ENCODE measurements at places on chromosomes 7 and 10.

GRCh38 chr7:36949711-36950600 lies 225.7 kb upstream of the AOAH start:
- DNase-seq = no peak

DNA sequence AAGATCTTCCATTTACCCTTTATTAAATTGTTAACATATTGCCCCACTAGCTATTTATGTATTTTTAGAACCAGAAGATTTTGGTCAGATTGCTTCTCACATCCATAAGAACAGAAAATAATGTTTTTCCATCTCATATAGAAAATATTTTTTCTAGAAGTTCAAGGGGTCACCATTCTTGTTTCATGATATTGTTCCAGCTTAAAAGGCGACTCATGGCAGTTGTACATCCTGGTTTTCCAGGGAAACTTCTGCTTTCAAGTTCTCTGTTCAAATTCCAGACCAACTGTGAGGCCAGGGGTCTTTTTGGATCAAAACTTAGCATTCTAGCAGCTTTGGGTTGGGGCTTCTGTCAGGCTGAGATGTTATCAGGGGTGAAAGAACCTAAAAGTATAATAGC lies 84.4 kb downstream of the LRRC4 start:
- DNase-seq = no peak

GRCh38 chr10:13973742-13974141 lies 357.0 kb downstream of the FRMD4A start:
- no peak for DNase-seq

GRCh38 chr10:132130286-132131265 lies 56.2 kb upstream of the DPYSL4 start:
- no peak for DNase-seq

DNA sequence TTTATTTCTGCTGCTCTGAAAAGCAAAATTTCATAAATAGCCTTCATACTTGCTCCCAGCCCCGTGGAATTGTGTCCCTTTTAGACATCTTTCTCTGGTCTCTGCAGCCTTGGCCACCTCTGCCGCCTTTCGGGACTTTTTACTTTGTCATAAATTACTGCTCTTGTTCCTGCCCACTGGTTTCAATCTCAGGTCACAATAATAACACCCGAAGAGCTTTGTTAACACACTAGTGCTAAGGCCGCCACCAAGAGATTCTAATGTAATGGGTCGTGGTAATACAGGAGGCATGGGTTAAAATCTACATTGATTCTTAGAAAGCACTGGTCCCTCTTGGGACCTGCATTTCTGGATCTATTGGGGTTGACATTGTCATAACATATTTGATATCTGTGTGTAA lies 276.0 kb upstream of the VWC2 start:
- no peak for DNase-seq

DNA sequence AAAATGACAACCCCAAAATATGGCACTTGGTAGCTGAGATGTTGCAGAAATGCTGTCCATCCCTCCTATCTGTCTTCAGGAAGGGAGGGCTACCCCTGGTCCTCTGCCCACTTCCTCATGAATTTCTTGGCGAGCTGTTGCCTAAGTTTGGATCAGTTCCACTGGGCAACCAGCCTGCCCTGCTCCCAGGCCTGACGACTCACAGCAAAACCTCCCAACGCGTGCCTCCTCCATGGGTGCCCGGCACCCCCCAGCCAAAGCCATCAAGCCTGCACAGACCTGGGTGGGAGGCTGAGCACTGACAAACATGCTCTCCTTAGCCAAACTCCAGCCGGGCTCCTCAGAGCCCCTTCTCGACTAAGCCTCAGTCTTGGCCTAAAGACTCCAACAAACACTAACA lies 8.9 kb downstream of the VSTM4 start:
- no peak for DNase-seq

DNA sequence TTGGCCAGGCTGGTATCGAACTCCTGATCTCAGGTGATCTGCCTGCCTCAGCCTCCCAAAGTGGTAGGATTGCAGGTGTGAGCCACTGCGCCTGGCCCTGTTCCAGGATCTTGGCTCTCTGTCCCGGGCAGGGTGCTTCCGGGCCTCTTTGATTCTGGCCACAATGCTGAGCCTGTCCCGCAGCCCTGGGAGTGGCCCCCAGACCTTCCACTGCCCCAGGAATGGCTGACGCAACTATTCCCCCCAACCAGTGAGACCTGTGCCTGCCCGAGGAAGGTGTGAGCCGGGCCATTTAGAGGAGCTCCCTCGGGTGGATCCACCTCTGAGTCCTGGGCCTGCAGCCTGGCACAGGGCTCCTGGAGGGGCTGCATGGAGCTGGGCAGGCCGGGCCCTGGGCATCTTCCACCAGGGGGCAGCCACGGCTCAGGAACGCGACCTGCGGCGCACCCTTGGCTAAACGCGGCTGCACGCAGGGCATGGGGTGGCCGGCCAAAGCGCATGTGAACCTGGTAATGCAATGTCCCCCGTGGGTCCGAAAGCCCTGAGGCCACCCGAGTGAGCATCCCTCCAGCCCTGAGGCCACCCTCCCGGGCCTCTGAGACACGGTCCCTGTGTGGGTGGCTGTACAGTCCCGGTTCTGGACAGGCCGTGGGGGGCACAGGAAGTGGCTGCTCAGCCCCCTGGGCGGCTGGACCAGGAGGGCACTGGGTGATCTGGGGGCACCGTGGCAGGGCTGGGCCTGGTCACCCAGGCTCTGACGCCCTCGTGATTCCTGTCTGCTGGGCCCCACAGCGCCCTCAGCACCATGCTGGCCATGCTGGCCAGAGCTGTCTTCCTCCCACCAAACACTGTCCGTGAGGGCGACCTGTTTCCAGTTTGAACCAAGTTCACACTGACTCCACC lies 24.8 kb downstream of the GRIFIN start:
- peak; percentile 52 for DNase-seq

GRCh38 chr10:95327367-95327766 lies 36.6 kb upstream of the PDLIM1 start:
- no peak for DNase-seq

GRCh38 chr7:77536017-77536412 lies 1.1 kb upstream of the PTPN12 start:
- no peak for DNase-seq

GRCh38 chr7:105718511-105718925 lies 137.2 kb upstream of the EFCAB10 start:
- DNase-seq = no peak

DNA sequence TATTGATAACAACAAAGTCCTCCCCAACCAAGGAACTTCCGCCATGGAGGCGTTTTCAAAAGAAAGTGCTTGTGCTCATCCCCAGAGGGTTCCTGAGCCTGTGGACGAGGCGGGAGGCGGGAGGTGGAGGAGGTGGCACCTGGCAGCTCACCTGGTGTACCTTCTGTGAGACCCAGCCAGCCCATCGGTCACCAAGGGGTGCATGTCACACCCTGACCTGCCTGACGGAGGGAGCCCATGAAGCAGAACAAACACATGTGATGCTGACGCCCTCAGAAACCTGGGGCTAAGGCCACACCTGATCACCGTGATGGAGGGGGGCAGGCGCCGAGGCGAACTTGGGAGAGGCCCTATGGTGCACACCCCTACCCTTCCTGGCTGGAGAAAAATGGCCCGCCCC lies 458.8 kb downstream of the DNAJB6 start:
- DNase-seq = no peak

DNA sequence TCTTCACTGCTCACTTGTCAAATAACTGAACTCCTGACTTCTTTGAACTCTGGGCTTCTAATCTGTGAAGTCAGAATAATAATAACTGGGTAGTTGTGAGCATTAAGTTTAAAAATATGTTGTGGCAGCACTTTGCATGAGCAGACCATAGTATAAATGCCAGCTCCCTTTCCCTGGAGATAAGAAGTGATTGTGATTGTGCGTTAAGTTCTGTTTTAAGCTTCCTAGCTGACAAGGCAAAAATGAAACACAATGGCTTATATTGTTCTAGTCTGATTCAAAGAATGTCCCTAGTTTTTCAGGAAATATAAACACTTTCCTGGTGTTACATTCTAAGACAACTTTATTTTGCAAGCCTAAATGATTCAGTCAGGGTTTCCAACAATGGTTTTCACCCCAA lies 61.8 kb downstream of the PTPRE start:
- DNase-seq = no peak

- DNase-seq = no peak
These were observed 3.5 kb downstream of the VGF start for GRCh38 chr7:101161692-101162471.

DNA sequence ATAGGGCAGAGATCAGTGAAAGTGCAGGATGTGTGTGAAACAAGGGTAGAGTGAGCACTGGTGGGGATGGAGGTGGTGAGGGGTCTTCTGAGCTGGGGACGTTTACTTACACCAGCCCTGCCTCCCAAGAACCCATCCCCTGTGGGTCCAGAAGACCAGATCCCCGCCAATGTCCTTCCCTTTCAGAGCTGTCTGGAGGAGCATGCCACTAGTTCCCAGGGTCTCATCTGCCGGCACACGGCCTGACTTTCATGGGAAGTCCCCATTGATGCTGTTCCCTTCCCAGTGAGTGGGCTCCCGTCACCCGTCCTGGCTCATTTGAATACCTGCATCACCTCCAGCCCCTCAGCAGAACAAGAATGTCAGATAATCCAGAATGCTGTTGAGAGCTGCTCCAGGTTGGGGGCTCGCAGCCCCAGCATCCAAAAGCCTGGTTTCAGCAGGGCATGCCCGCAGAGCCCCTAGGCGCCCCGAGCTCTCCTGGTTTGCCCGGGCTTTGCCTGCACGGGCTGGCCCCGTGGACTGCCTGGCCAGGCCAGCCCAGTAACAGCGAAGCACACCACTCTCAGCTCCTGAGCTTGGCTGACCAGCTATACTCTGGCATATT lies 246.7 kb downstream of the MGMT start:
- DNase-seq = no peak

GRCh38 chr7:55206235-55207029 lies 158.7 kb upstream of the LANCL2 start:
- DNase-seq = no peak

GRCh38 chr10:88693392-88694020 lies 12.5 kb upstream of the LIPK start:
- no peak for DNase-seq

DNA sequence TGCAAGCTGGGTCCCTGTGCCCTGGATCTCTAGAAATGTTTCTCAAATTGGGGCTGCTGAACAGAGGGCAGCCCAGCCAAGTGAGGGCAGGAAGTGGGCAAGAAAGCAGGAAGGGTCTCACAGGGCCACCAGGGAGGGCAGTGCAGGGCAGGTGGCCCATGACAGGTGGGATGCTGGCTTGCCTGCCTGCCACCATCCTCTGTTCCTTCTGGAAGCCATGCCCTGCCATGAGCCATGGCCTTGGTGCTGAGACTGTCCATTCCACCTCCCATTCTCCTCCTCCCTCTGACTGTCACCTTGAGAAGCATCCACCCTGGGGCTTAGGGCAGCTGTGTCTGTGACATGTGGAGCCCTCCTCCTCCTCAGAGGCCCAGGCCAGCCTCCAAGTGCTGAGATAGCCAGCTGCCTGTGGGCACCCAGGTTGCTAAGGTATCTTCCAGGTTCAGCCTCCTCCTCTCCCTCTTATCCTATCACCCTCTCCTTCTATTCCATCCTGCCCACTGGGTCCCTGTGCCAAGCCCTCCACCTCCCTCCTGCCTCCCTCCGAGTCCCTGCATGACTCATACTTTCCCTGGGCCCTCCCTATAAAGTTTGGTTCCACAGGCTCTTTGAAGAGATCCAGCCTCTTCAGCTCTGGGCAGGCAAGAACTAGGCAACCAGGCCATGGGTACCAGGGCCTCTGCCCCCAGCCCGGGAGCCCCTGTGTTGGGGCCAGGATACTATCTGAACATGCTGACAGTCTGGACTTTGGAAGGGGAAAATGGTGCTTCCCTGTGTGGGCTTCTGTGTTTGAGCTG lies 1.3 kb downstream of the VSIR start:
- DNase-seq = no peak

DNA sequence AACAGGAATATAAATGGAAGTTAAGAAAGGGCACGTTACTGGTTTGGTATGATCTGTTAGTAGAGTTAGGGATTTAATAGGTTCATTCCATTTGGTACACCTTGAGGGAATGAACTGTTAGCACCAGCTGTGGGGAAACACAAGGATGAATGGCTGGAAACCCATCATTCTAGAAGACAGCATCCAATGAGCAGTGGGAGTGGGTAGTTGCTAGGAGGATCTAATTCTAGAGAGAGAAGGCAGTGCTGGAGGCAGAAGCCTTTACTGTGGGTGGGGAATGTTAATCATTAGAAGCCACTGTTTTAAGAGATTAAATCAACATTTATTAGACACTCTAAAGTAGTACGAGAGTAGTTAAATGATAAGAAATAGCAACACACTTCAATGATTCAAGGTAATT lies 15.5 kb upstream of the GPR15LG start:
- DNase-seq = no peak

DNA sequence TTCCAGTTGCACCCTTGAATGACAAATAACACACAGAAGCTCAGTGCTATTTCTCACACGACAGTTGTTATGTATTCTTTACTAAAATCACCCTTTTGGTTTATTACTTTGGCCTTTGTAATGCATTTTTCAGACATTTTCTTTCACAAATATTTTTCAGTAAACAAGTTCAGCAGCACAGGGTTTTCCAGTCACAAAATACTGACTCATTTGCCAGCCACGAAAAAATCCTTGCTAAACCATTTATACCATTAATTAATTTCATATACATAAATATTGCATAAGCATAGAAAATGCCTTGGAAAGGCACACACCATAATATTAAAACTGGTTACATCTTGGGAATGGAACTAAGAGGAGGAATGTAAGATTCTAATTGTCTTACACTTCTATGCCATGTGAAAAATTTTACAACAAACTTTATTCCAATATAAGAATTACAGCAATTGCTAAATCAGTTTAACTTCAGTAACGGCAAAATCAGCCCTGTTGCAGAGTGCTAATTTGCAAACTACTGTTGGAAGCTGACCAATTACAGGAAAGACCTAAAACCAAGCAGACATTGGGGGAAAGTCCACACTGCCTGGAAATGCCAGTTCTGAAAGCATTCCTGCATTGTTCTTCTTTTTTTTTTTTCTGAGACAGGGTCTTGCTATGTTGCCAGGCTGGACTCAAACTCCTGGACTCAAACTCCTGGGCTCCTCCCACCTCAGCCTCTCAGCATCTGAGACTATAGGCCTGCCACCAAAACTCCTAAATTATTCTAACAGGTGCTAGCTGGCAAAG lies 31.6 kb upstream of the PBLD start:
- DNase-seq = no peak

GRCh38 chr7:152637920-152638580 lies 37.9 kb downstream of the XRCC2 start:
- no peak for DNase-seq

GRCh38 chr10:35089611-35090161 lies 455 bp downstream of the CUL2 start:
- no peak for DNase-seq

- DNase-seq = no peak
These were observed 130.8 kb downstream of the ELFN1 start for GRCh38 chr7:1800902-1801301.

DNA sequence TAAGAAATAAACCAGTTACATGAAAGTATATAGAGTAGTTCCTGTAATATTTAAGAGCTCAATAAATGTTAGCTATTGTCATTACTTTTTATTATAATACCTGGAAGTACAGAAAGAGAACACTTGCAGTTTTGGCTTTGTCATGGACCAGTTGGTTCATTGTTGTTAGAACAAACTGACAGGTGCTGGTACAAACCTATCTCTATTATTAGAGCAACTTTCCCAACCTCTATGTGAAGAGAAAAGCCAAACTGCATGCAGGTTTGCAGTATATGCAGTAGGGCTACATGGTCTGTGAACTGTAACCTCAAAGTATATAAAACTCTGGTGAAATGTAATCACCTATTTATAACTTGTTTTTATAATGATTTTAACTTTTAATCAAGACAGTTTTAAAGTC lies 20.4 kb downstream of the DNAJC9 start:
- no peak for DNase-seq

GRCh38 chr7:158602905-158603772 lies 15.5 kb upstream of the PTPRN2 start:
- DNase-seq = no peak

GRCh38 chr7:101941481-101942383 lies 124.3 kb downstream of the CUX1 start:
- DNase-seq = no peak

All from substantia nigra (tissue), 51 donors.